ENCODE measurements at places on chromosomes 5 and 9.

- DNase-seq = no peak
These were observed 607.9 kb downstream of the KCTD16 start for GRCh38 chr5:144778561-144778960.

GRCh38 chr5:81825237-81825636 is 74.3 kb upstream of the SSBP2 start:
- no peak for DNase-seq

DNA sequence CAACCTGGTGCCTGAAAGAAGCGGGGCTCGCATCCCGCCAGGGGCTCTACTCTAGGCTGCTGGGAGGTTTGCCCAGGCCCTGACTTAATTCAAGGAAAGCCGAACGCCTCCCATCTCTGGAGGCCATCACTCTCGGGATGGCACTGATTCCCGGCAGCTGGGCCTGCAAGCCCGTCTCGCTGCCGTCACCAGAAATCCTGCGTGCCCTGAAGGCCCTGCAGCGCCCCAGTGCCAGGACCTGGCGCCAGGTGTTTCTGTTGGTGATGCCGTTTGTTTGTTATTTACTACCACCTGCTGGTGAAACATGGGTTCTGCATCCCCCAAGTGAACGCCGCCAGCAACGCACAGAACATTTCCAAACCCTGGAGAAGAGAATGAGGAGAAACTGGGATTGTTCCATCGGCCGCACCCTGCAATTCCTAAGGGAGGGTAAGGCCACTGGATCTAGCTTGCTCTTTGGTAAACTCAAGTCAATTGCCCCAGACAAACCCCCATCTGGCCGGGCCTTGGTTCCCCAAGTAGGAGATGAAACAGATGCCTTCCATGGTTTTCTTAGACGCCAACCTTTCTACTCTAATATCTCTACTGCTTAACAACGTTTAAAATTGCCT is 77.9 kb downstream of the AK8 start:
- peak; percentile 44 for DNase-seq

- DNase-seq = no peak
These were observed 138.6 kb downstream of the ERCC6L2 start for GRCh38 chr9:96014078-96014477.

DNA sequence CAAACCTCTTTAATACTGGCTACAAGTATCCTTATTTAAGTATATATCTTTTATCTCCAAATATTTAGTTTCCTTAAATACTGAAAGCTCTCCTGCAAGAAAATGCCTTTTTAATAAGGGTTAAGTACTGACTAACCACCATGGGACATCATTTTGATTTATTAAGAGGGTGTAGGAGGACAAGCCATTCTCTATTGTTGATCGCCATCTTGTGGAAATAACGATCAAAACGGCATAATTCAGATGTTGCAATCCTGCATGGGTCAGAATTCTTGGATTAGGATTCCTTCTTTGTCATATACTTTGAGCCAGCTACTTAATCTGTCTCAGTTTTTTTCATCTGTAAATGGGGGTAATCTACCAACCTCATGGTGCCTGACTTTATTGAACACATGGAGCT is 28.7 kb upstream of the C5orf46 start:
- DNase-seq = no peak

DNA sequence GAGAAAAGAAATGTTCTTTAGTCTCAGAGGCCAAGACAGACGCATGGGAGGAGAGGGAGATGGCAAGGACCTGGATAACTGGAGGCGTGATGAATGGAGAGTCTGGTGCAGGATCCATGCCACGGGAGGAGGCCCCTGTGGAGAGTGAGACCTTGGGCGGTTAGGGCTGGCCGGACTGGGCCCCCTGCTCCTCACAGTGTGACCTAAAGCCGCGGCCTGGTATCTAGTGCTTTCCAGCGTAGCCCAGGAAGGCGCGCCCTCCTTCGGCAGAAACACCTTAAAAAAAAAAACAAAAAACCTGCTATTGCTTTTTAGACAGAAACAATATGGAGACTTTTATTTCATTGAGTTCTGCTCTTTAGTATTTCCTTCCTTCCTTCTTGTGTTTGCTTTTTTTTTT is 33.1 kb downstream of the SCGB3A1 start:
- DNase-seq = no peak

DNA sequence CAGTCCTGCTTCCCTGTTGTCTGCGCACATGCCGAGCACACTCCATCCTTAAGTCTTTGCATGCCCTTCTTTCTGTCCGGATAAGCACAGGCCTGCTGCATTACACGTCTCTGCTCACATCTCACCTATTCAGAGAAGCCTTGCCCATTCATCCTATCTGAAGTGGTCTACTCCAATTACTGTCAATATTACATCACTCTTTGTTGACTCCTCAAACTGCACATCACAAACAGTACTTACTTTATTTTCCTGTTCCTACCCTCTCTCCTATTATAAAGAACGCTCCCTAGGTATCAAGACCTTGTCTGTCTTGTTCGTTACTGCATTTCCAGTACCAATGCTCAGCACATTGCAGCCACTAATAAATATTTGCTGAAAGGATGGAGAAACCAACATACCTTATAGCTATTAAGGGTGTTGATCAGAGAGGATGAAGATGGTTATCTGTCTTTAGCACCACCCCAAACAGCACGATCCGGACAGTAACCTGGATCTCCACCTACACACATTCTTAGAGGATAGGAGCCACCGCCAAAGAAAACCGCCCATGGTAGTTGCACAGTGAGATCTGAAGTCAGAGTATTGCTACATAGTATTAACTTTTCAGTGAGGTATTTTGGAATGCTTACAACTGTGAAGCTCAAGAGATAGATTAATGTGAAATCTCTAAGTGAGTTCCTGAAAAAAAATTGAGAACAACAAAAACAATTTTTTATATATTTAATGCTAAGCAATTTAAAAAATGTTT is 1.6 kb upstream of the PRRC1 start:
- DNase-seq = no peak

DNA sequence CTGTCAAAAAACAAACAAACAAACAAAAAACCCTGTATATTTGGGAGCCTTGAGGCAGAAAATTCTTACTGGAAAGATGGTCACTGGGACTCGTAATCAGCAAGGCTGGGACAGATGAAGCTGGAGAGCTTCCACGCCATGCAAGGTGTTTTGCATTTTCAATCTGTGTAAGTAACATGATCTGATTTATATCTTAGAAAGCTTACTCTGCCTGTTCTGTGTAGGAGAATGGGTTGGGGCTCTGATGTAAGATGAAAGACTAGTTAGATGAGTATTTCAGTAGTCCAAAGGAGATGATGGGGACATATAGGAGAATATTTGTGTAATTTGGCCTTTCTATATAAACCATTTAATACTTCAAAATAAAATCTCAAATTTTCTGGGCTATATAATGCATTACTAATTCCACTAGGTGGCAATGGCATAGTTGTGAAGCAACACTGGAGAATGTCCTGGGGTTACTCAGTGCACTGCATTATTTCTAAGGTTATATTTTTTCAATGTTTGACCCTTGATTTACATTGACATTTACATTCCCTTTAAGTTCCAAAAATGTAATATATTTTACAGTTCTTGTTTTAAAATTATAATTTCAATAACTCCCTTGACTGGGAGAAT is 21.9 kb upstream of the FSD1L start:
- peak; percentile 18 for DNase-seq

DNA sequence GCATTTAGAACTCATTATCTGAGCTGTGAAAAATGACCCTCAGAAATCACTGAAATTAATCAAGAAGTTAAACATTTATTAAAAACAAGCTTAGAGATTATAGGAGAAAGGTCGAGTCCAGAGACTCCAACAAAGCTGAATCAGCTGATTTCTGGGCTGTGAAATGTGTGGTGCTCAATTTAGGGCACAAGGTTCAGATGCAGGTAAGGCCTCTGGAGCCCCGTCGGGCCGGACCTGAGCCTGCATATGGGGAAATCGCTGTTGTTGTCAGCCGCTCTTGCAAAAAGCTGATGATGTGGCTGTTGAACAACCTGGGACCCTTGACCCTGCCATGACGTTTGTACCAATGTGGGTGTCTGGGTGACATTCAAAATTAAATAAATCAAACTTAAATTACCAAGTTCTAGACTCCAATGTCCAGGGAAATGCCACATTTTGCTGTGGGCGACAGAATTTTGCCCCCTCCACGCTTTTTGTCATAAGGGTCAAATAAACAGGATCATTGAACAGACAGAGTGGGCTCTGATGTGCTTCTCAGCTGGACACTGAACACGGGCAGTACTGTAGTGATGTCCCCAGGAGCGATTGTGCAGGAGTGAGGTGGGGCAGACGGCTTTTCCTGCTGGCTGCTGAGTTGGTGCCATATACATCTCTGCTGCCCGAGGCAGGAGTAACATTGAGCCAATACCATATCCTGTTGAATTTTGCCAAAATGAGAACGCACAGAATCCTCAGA is 27.2 kb upstream of the FBP1 start:
- DNase-seq = no peak

- DNase-seq = peak; percentile 99
These were observed 156.3 kb upstream of the IER5L start for GRCh38 chr9:129334105-129334935.

- no peak for DNase-seq
These were observed 13.9 kb downstream of the IPPK start for GRCh38 chr9:92655896-92656536.

GRCh38 chr9:37582548-37583157 is 6.5 kb upstream of the FBXO10 start:
- peak; percentile 9 for DNase-seq

DNA sequence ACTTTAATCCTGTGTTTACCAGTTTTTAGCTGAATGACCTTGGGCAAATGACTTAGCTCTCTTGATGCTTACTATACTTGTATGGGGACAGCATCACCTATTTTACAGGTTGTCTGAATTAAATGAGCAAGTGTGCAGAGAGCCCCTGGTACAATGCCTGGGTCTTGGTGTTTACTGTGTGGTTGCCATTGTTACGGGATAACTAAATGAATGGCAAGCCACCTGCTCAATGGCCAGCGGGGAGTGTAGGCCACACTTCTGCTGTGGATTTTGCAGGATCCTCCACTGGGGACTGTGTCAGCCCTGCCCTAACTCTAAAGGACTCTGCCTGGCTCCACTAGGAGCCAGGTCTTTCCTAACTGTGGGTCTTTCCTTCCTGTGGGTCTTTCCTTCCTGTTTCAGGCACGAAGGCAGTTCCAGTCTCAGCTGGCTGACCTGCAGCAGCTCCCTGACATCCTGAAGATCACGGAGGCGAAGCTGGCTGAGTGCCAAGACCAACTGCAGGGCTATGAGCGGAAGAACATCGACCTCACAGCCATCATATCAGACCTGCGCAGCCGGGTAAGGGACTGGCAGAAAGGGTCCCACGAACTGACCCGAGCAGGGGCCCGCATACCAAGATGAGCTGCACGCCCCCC is 10.3 kb upstream of the GLE1 start:
- DNase-seq = no peak

- DNase-seq = no peak
These were observed 523 bp downstream of the EPB41L4B start for GRCh38 chr9:109320331-109320741.

DNA sequence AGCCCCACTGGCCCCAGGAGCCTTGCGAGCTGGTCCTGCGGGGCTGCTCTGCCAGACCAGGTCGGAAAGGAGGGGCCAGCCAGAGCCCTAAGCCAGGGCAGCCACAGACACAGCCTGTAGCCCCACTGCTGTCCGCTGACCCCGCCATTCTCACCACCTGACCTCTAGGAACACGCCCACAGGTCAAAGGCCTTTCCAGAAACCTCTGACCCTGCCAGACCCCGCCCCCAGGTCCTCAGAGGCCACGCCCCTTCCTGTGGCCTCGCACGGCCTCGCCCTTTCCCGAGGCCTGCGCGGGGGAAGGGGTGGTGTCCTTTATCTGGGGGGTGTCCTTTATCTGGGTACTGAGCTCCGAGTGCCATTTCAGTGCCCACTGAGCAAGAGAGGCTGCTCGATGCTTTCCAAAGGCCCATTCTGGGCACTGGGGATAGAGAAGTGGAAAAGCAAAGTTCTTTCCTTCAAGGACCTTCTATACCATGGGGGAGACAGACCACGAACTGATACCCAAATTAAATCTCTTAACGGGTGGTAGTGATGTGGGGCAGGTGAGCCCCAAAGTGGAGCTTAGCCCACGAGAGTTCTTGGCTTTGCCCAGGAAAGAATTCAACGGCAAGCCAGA is 46.5 kb downstream of the P4HA2 start:
- no peak for DNase-seq

DNA sequence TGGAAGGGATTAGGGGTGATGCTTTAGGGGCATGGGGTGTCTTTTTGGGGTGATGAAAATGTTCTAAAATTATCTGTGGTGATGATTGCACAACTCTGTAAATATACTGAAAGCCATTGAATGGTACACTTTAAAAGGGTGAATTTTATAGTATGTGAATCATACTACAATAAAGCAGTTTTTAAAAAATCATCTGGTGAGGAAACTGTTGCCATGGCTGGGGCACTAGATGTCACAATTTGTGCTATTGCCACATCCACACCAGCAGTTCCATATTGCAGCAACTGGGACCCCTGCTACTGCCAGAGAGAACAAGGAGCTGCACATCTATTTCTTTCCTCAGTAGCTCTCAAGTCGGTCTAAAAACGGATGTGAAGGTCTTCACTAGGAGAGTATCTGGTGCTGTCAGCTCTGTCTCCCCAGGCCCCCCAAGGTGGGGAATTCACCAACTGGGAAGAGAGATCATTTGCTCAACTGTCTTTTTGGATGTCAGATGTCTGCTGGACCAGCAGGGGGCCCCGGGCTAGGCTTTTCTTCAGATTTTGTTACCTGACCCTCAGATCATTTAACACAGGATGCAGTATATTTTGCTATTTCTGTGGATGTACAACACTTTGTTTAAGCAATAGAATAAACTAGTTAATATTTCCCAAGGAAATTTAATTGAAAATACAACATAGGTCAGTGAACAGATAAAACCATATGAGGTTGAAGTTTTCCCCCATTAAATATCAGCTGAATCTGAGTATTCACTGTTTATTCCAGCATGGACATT is 13.2 kb downstream of the CMYA5 start:
- DNase-seq = no peak
